Fibroblast of skin of back (primary cell): ENCODE measurements at places on chromosomes 2 and 18.

- DNase-seq: no peak
Observed at GRCh38 chr2:111069722-111070121, 51.0 kb upstream of the BCL2L11 start.

DNA sequence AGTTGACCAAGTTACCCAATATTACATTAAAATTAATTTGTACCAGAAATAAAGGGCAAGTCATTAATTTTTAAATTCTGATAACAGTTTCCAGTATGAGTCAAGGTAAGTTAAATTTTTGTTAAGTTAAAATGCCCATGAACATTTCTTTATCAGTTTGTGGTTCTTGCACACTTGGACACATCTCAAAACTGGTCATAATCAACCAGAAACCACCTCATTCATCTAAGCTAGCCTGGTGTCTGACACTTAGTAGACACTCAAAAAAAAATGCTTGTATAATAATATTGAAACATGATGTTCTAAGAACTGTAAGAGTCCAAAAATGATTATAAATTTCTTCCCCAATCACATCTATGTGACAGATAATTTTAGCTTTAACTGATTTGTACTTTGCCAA, 62.4 kb downstream of the SATB2 start:
- no peak for DNase-seq

GRCh38 chr18:14029512-14029911, 102.7 kb downstream of the ZNF519 start:
- DNase-seq: no peak

DNA sequence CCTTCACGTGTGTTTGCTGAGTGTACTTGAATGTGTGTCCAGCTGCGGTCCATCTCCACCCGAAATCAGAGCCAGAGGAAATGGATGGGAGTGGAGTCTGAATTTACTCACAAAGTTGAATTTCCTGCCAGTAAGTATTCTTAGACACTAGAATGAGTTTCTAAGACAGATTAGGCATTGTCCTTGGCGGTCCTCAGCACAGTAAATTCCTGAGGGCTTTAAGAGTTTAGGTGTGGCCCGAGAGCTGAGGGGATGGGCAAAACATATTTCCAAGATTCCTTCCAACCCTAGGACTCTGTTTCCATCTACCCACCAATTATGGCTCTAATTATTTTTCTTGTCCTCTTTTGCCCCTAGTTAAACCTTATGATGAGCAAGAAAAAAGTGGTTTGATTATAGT, 90.3 kb upstream of the PHLPP1 start:
- DNase-seq: no peak

DNA sequence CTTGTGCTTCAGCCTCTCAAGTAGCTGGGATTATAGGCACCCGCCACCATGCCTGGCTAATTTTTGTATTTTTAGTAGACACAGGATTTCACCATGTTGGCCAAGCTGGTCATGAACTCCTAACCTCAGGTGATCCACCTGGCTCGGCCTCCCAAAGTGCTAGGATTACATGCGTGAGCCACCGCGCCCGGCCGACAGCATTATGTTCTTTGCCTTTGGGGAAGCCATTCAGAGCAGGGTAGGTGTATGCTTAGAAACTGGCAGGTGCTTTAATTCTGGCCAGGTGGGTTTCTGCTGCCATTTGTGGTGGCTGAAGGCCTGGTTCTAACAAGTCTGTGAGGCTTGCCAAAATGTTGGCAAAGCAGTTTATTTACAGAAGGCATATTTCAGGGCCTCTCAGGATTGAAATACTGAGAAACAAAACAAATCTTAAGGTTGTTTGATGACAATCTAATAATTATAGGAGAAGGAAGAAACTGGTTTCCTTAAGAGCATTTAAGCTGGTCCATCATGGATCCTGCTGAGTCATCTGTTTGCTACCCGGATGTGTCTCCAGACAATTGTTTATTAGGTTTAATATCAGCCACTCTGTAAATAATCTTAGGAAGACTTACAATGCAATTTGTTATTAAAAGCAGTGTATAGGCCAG, 16.0 kb downstream of the SLC20A1 start:
- no peak for DNase-seq

GRCh38 chr2:43075054-43075593, 151.3 kb downstream of the ZFP36L2 start:
- peak; percentile 99 for DNase-seq

DNA sequence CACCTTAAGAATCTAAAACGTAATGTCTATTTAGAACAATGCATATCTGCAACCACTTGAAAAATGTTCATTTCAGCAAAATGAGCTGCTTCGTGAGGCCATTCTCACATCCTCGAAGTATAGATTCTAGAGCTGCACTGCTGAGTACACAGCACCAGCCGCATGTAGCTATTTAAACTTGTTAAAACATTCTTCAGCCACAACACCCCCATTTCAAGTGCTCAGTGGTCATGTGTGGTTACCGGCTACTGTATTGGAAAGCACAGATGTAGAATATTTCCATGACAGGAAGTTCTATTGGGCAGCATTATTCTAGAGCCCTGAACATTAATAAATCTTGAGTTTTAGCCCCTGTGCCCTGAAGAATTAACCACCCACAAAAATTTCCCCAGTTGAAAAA, 35.0 kb downstream of the SUMO1 start:
- DNase-seq: no peak

DNA sequence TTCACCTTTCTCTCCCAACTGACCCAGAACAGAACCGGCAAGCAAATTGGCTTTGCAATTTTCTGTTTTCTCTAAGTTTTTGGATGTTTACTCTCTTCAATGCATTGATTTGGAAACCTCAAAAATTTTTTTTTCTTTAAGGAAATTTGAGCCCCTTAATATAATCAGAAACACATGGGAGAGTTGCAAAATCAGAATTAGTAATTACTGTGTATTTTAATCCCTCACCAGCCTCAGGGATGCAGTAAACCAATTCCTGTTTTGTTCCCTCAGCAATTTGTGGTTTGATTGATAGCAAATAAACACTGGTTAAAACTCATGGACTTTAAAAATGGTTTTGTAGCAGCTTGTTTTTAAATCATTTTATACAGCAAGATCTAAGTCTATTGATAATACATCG, 281.5 kb downstream of the NEDD4L start:
- DNase-seq: no peak

- DNase-seq: no peak
Observed at GRCh38 chr2:36741188-36741837, 44.8 kb downstream of the VIT start.
